ENCODE measurements at places on chromosomes 6 and 20.

DNA sequence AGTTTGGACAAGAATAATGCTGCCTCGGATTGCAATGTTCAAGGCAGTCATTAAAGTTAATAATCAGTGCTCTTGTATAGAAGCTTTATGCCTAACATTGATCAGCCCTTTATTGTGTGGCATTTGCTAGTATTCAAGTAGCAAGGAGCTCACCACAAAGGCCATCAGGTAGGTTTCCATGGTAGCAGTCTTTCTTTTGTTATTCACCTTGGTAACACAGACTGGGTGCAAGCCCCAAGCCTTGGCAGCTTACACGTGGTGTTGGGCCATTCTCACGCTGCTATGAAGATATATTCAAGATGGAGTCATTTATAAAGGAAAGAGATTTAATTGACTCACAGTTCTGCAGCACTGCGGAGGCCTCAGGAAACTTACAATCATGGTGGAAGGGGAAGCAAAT is 149.3 kb downstream of the ADAT2 start:
- DNase-seq, result no peak

DNA sequence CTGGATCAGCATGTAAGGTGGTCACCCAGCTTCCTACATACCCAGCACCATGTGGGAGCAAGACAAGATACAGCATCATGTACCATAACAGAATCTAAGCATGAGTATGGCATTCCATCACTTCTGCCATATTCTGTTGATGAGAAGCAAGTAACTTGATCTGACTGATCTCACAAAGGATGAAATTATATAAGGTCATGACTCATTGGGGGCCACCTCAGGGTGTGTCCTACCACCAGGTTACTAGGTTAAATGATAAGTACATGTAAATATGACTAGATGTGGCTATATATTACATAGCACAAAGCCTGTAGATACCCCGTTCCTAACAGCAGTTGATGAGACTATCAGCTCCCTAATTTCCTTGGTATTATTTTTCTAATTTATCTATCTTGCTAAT is 213.1 kb downstream of the DOK5 start:
- no peak for DNase-seq

GRCh38 chr6:37218061-37218460 is 39.5 kb upstream of the TBC1D22B start:
- no peak for DNase-seq

DNA sequence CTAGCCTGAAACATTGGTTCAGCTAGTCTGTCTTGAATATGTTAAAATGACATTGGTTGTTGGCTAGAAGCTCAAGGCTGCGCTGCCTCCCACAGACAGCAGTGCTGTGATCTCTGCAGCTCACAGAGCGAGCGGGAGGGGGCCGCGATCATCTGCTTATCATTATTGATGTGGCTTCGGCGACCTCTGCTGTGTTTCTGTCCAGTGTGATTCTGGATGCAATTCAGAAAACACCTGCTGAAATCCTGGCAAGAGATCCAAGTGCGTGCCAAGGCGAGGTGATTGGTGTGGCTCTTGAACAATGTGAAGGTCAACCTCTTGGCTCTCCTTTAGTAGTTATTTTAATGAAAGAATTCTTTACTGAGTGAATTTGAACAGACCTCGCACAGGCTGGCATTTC is 142.3 kb upstream of the SASH1 start:
- no peak for DNase-seq

GRCh38 chr6:112203577-112204349 is 50.6 kb downstream of the LAMA4 start:
- DNase-seq, result no peak

DNA sequence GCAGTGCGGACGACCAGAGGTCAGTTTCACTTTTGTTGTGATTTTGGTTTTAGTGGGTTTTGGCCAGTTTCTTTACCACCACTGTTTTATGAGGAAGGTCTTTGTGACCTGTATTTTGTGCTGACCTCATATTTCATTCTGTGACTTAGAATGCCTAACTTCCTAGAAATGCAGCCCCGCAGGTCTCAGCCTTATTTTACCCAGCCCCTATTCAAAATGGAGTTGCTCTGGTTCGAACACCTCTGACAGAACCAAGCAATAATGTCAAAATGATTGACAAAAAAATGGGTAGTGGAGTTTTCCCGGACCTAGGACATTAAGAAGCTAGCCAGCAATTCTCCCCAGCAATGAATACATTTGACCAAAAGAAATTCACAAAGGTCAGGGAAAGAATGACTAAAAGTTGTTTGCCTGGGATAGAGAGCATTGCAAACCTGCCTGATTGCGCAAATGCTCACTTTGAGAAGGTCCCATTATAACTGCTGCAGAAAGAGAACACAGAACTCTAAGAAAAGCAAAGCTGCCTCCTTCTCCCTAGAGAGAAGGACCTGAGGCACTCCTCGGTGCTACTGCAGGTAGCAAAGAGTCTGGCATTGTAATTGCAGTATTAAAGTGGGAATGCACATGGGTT is 288.8 kb downstream of the ADGB start:
- no peak for DNase-seq

DNA sequence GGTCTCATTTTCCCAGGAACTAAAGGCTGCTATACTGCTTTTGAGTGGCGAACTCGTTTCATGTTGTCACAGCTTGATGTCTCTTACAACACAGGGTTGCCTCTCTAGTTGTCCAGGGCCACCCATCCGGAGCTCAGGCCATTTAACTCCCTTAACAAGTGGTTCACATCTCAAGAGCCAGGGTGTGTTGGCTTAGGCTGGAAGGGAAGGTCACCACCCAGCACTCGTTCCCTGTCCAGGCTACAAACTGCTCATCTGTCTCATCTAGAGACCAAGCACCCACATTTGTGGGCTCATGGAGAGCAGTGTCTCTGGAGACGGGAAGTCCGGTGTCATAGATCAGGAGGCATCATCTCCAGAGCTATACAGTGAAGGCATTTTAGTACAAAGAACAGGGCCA is 106.8 kb upstream of the EXOC2 start:
- no peak for DNase-seq

- no peak for DNase-seq
Observed at GRCh38 chr6:85115876-85116275, 334.0 kb upstream of the NT5E start.

DNA sequence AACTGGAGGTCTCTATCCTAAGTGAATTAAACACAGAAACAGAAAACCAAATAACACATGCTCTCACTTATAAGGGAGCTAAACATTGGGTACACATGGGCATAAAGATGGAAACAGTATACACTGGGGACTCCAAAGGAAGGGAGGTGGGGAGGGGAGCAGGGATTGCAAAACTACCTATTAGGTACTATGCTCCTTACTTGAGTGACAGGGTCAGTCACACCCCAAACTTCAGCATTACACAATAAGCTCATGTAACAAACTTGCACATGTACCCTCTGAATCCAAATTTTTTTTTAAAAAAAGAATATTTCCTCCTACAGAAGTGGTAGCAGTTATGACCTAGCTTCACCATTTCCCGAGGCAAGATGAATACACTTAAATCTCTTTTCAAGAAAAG is 49.5 kb upstream of the MYLIP start:
- no peak for DNase-seq

GRCh38 chr6:105184921-105185320 is 5.1 kb upstream of the POPDC3 start:
- DNase-seq, result no peak

DNA sequence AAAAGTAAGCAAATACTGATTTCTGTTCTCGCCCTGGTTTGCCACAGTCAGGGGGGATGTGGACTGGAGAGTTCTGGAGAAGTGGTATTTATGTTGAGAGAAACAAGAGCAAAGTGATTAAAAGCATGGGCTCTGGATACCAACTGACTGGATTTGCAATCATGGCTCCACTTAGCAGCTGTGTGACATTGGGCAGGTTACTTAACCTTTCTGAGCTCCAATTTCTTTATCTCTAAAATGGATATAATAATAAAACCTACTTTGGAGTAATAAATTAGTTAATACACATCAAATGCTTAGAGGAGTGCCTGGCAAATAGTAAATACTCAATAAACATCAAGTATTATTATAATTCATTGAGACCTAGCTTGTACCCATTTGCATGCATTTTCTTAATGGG is 111.7 kb downstream of the CLIC5 start:
- DNase-seq, result no peak

DNA sequence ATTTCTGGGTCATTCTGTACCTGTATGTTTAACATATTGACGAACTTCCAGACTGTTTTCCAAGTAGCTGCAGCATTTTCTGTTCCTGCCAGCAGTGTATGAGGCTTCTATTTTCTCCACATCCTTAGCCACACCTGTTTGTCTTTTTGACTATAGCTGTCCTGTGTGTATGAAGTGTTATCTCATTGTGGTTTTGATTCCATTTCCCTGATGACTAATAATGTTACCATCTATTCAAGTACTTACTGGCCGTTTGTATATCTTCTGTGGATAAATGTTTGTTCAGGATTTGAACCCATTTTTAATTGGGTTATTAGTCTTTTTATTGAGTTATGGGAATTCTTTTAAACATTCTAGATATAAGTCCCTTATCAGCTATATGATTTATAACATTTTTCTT is 95.2 kb downstream of the JAG1 start:
- DNase-seq, result peak; percentile 62

- no peak for DNase-seq
Observed at GRCh38 chr6:87909849-87910248, 137.8 kb upstream of the SPACA1 start.

DNA sequence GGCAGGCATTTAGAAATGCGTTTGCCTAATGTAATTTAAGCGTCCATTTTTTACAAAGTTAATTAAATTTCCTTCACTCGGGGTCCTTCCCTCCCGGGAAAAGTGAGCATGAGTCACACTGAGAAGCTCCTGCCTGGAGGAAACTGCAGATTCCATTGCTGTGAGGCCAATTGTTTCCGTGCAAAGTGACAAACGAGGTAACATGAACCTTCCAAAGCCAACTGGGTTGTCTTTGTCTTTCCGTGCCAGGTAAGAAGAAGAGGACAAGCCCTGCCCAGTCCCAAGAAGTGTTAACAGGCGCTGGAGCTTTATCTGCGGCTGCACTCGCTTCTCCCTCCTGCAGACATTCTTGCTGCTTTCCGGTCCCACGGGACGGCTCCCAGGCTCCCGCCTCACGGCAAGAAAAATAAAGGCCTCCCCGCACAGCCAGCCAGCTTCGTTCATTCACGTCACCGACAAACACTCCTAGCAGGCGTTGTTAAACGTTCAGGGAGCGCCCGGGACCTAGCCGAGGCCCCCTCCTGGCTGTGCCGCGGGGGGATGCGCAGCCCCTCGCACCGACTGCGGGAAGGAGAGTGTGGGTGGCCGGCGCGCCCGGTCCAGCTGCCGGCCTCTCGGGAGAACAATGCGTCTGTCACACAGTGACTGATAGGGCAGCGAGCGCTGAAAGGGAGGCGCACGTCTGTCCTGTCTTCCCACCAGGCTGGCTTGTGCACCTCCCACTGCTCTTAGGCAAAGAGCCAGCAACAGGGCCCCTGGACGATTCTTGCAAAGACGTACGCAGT is 61.5 kb upstream of the HDDC2 start:
- peak; percentile 60 for DNase-seq

GRCh38 chr20:17445543-17445942 is 85.6 kb downstream of the BFSP1 start:
- DNase-seq, result no peak

DNA sequence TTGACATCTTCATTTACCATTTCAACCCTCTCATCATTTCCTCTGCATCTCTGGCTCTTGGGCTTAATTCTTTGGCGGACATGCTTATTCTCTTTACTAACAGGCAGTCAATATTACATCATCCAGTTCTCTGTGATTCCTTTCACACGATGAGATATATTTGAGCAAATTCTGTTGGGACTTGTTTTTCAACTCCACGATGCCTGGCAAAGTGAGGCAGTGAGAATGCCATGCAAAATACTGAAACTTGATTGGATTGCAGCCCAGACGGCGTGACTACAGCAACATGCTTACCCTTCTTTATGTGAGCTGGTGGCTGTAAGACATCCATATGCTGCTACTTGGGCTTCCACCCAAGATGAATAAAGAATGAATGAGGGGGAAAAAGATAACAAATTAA is 101.7 kb upstream of the SPACA1 start:
- no peak for DNase-seq

DNA sequence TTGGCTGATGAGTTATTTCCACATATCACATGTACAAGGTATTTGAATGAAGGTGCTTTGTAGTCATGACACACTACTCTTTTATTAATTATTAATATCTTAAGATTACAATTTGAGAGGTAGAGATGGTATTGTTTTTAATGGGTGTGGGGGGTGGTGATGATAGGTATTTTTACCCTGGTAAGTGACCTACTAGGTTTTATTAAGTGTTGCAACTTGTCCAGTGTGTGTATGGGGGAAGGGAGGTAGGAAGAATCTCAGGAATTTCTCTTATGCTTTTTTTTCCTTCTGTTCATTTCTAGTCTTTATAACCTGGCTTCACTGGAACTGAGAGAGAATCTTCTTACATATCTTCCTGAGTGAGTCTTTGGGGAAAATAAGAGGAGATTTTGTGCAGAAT is 101.4 kb downstream of the LRRC1 start:
- no peak for DNase-seq

- peak; percentile 79 for DNase-seq
Observed at GRCh38 chr6:72553531-72554511, 68.0 kb upstream of the KCNQ5 start.

- no peak for DNase-seq
Observed at GRCh38 chr20:40279390-40279789, 409.6 kb downstream of the MAFB start.

DNA sequence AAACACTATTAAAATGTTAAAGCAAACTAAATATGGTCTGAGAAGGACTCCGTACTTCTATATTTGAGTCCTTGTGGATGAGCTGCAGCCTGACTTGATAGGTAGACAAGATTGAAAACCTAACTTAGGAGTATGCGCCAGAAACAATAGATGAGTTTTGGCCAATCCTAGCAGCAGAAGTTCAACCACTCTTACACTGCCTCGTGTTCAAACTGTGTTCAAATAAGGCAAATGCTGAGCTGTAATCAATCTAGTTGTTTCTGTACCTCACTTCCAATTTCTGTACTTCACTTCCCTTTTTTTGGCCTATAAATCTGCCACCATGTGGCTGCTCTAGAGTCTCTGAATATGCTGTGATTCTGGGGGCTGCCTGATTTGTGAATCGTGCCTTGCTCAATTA is 13.2 kb upstream of the SERINC1 start:
- no peak for DNase-seq

DNA sequence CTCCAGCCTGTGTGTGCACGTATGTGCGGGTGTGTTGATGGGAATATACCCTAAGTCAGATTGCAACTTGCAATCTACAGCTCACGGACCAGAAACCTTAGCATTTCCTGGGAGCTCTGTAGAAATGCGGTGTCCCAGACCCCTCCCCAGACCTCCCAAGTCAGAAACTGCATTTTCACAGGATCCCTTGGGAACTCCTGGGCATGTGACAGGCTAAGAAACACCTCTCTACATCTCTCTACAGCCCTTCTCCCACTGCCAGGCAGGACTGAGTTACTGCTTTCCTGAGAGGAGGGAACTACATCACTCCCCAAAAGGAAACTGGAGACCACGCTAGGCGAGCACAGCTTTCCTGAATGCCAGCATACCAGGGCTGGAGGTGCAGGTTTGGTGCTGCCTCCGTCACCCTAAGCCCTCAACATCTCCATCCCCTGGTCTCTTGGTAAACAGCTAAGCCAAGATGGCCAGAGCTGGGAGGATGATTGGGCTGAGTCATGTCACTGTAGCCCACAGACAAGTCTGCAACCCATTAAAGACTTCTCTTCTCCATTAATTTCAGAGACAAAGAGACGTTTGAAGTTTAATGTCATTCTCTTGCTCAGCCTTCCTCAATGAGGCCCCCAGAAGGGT is 194.4 kb downstream of the BMP7 start:
- DNase-seq, result no peak

GRCh38 chr6:48998574-48998973 is 464.5 kb downstream of the MMUT start:
- DNase-seq, result no peak

GRCh38 chr20:25012616-25013189 is 20.2 kb upstream of the APMAP start:
- no peak for DNase-seq

All from NCI-H510A treated with DMSO at 0.1 percent for 48 hours (cell line).